NCI-H1694 treated with DMSO at 0.1 percent for 48 hours (cell line): ENCODE measurements at places on chromosomes 7 and 10.
A peak's percentile ranks its signal among the peaks of the same experiment; 100 is the strongest.

DNA sequence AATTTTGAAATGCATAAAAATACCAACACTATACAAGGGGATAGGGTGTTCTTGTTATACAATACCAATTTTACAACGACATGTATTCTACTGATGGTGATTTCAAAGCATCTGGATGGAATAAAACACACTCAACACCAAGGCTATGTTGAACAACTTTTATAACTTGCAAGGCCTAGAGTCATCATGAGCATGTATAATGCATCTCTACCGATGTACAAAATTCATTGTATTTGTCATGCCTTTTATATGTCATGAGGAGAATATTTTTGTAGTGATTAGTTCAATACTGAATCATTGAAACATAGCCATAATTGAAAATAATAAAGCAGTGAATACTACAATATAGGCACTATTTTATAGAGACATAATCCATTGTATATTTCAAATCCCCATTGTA lies 160.2 kb downstream of the ETV1 start:
- no peak for DNase-seq

- DNase-seq = no peak
These were observed 7.3 kb downstream of the TSPAN15 start for GRCh38 chr10:69458430-69459100.

- DNase-seq = no peak
These were observed 130.5 kb upstream of the RHEB start for GRCh38 chr7:151650161-151650560.

GRCh38 chr10:51382181-51382580 lies 307.9 kb downstream of the PRKG1 start:
- DNase-seq = no peak

DNA sequence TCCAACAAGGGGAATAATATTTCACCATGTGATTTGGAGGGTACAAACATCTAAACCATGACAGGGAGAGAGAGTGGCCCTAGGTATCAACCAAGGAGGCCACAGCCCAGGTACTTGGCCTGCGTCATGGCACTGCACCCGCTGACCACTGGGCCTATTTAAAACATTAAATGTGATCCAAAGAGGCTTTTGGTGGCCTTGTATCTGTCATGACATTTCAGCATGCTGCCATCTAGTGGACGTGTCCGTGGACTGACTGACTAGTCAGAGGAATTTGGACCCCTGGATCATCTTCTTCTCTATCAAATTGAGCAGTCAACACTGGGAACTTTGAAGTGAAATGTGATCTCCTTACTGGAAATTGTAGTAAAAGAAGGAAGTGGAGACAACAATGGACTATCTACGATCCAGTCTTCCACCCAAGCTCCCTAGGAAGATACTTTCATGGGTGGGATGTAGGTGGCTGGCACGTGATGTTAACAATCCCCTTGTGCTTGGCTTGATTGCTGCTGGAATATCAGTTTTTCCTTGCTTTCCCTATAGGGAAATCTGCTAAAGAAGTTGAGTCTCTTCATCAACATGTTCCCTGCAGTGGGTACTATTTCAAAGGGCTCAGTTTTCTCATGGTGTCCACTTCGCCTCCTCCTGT lies 24.6 kb upstream of the ITGA8 start:
- DNase-seq = no peak

GRCh38 chr7:19249281-19249680 lies 104.1 kb upstream of the FERD3L start:
- no peak for DNase-seq

DNA sequence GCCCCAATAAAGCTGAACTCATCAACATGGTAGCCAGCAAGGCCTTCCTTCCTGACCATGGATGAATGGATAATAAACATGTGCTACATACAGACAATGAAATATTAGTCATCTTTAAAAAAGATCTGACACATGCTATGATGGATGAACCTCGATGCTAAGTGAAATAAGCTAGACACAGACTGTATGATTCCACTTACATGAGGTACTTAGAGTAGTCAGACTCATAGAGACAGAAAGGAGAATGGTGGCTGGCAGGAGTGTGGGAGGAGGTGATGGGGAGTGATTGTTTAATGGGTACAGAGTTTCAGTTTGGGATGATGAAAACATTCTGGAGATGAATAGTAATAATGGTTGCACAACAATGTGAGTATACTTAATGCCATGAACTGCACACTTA lies 114.1 kb upstream of the SORCS3 start:
- no peak for DNase-seq

- DNase-seq = no peak
These were observed 819 bp downstream of the POLD2 start for GRCh38 chr7:44122529-44122928.

GRCh38 chr10:70459774-70460490 lies 18.5 kb upstream of the NODAL start:
- no peak for DNase-seq

DNA sequence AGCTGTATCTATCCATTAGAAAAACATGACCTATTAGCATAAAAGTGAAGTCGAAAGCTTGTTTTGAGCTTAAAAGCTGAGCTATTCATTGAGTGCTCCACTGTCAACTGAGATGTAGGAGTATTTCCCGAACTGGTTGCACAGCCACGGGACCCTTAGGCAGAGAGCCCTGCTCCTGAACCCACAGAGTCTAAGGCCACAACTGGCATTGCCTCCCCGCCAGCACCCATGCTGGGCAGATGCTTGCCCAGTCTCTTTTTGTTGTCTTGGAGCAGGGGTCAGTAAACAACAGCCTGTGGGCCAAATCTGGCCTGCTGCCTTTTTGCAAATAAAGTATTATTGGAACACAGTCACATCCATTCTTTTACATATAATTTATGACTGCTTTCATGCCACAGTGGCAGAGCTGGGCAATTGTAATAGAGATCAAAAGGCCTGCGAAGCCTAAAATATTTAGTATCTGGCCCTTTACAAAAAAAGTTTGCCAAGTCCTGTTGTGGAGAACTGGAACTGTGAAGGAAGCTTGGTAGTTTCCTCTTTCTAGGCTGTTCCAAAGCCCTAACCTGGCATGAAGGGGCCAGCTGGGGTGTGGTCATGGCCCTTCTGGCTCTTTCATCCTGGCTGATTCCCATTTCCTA lies 58.4 kb upstream of the WAPL start:
- DNase-seq = no peak

GRCh38 chr7:53624356-53624755 lies 588.9 kb downstream of the POM121L12 start:
- DNase-seq = no peak

- no peak for DNase-seq
These were observed 14.4 kb downstream of the PDIA4 start for GRCh38 chr7:149013876-149014275.

- no peak for DNase-seq
These were observed 582.0 kb downstream of the TNS3 start for GRCh38 chr7:46999866-47000265.

GRCh38 chr7:12315049-12315448 lies 88.6 kb downstream of the VWDE start:
- DNase-seq = no peak

DNA sequence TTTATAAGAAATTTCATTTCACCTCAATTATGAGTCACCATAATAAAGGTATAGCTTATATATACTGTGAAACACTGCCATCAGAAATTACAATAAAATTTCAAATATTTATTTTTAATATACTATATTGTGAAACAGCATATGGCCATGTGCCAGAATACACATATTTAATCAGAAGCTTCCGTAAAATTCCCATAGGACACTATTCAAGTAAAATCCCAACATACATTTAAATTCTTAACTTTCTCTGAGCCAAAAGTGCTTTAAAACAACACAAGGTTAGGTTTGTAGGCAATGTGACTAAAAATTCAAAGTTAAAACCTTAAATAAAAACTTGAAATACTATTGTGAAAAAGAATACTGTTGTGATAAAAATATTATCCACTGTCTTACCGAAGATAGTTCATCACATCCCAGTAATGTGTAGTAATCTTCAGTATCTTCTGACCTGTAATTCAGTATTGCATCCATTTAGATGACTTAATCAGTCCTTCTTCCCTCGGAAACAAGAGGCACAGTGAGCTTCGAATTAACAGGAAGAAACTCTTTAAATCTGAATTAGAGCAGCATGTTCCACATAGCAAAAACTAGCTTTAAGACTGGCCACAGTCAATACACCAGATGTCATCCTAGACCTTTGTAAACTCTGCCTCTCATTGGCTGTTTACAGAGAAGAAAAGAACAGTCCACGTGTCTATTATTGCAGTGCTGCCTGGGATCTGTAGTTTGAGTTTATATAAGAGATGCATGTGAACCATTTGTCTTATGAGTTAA lies at the start of gene DNAJC12:
Gene DNAJC12, minus strand, starts transcription at position 648 of the 774 bp plus-strand sequence. Its CDS starts 177 bp downstream, at position 471.
- DNase-seq = peak; percentile 84

DNA sequence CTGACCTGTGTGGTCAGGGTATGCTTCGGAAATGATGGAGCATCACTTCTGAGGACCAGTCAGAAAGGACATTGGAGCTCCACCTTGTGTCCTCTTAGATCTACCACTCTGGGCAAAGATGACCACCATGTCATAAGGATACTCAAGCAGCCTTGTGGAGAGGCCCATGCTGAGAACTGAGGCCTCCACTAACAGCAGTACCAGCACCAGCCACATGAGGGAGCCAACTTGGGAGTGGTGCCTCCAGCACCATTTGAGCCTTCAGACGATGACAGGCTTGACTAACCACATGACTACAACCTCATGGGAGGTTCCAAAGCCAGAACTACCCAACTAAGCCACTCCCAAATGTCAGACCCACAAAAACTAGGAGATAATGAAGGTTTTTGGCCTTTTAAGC lies 116.0 kb downstream of the NPTX2 start:
- DNase-seq = peak; percentile 39

DNA sequence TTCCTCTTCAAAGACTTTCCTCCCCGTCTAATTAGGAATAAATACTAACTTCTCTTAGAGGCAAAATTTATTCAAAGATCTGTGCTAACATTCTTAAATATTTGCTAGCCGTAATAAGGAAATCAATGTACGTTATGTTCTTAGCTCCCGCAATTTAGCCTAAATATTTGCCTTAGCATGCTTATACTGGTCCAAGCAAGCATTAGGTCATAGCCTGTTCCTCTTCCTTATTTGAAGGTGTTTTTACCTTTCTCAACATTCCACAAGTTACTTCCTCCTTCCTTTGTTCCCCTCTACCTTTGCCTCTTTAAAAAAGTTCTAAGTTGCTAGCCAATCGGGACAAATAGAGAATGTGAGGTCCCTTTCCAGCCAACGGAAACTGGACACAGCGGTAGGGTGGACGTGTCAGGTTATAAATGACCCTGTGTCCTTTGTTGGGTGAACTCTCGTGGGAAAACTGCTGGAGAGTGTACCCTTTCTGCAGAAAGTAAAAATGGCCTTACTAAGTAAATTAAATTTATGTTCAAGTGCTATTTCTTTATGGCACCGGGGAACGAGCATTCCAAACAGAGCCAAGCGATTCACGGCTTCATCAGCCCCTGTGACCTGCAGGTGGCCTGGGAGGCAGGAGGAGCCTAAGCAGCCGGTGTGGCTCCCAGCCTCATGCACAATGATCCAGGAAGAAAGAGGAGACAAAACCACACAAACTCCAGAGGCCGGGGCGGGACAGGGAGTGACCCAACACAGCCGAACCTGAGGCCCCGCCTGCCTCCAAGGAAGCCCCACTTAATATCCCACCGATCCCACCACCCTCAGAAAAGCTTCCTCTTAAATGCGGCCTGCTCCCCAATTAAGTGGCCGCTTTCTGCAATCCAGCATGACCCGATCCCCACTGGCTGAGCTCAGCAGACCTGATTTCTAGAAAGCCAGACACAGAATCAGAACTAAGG lies 67.0 kb downstream of the ZRANB1 start:
- no peak for DNase-seq

DNA sequence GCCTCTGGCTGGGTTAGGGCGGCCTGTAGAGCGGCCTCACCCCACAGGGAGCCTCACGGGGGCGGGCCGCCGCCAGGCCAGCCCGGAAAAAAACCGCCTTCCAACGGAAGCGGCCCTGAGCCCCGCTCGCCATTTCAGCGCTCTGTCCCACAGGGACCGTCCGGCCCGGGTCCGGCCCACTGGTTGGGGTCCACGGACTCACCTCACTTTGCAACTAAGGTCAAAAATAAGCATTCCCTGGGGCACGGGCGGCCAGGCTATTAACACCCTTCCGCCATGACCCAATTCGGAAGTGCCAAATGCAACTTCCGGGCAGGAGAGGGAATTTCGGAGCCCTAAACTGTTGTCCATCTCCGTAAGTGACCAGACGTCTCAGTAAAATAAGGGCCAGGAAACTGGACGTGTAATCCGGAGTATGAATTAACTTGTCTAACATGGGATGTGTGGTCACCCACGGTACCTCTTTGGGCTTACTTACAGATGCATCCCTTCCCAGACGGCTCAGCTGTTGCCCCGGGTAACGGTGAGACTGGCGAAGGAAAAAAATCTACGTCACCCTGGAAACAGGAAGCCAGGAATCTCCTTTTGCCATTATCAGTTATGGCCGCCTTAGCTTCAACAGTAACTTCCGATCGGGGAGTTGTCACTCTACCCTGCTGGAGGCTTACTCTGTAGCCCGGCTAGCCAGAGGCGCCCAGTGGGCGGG lies at the start of gene BBIP1:
Gene BBIP1, minus strand, starts transcription at position 538 of the 706 bp plus-strand sequence. CDS start 1,023 bp downstream, outside the sequence.
- DNase-seq = peak; percentile 98

- DNase-seq = no peak
These were observed 111.4 kb upstream of the ZEB1 start for GRCh38 chr10:31207636-31208035.

- no peak for DNase-seq
These were observed 25.3 kb upstream of the PWWP2B start for GRCh38 chr10:132371641-132372081.

GRCh38 chr10:99920901-99921300 lies 88.8 kb downstream of the DNMBP start:
- no peak for DNase-seq

GRCh38 chr10:89889606-89890005 lies 188.2 kb downstream of the KIF20B start:
- no peak for DNase-seq

GRCh38 chr10:92867235-92867634 lies 18.9 kb downstream of the EXOC6 start:
- DNase-seq = no peak

GRCh38 chr7:104971290-104972071 lies 42.5 kb upstream of the KMT2E start:
- DNase-seq = no peak

DNA sequence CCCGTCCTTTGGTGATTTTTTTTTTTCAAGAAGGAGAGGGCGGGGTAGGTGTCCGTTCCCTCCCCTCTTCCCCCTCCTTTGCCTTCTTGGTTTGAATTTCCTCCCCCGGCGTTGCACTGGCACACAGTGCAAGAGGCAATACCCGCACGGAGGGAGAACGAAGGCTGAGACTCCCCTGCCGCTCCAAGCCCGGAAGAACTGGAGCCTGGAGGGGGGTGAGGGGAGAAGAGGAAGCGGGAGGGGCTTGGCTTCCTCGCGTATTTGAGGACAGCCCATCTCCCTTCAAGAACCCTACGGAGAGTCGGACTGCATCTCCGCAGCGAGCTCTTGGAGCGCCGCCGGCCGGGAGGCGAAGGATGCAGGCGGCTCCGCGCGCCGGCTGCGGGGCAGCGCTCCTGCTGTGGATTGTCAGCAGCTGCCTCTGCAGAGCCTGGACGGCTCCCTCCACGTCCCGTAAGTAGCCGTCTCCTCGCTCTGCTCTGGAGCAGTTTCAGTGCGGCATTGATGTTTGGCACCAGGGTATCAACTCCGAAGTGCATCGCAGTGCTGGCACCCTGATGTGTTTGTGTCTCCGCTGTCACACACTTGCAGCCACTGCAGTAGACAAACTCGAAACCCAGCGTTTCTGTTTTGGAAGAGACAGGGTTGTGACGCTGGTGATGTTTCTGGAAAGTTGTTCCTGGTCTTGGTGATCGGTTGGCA lies at the start of gene CNTNAP2:
Gene CNTNAP2, plus strand, starts transcription at position 281 of the 702 bp plus-strand sequence. Its CDS starts 76 bp downstream, at position 357.
- peak; percentile 28 for DNase-seq
